ENCODE measurements at places on chromosomes 1 and 21. TPM values are rescaled to one million over a fixed set of nuclear protein-coding genes. Genes with fewer than 3 reads are reported as not detected.

DNA sequence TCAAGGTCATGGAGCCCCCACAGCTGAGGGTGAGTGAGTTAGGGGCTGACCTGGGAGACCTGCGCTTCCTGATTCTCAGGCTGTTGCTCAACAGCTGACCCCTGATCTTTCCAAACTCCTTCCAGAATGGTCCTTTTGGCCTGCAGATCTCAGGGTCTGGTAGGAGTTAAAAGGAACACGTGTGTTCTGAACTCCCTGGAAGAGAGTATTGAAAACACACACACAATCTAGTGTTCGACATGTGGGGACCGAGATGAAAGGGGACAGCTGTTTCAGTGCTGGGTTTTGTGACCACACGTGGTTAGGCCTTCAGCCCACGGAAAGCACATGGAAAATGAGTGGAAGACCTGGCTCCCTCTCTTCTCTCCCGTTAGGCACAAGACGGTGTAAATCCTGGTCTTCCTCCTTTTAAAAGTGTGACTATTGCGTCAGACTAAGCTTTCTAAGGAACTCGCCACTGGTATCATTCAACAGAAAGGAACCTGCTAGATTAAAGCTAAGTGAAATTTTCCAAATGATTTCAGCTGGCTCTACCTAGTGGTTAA, 49.6 kb downstream of the RUNX1 start:
- peaks cover 17% of the 10 kb centered on the region for H3K4me1 ChIP-seq
- no peaks in the 10 kb centered on the region for H3K27me3 ChIP-seq
- no peak overlapping the region for H3K4me3 ChIP-seq
- peak overlapping the region; percentile 69 for H3K27ac ChIP-seq

- H3K27me3 ChIP-seq = no peaks in the 10 kb centered on the region
- no peaks in the 10 kb centered on the region for H3K4me1 ChIP-seq
- H3K27ac ChIP-seq = no peak overlapping the region
Observed at GRCh38 chr1:53982034-53982762, 35.8 kb downstream of the LDLRAD1 start.

DNA sequence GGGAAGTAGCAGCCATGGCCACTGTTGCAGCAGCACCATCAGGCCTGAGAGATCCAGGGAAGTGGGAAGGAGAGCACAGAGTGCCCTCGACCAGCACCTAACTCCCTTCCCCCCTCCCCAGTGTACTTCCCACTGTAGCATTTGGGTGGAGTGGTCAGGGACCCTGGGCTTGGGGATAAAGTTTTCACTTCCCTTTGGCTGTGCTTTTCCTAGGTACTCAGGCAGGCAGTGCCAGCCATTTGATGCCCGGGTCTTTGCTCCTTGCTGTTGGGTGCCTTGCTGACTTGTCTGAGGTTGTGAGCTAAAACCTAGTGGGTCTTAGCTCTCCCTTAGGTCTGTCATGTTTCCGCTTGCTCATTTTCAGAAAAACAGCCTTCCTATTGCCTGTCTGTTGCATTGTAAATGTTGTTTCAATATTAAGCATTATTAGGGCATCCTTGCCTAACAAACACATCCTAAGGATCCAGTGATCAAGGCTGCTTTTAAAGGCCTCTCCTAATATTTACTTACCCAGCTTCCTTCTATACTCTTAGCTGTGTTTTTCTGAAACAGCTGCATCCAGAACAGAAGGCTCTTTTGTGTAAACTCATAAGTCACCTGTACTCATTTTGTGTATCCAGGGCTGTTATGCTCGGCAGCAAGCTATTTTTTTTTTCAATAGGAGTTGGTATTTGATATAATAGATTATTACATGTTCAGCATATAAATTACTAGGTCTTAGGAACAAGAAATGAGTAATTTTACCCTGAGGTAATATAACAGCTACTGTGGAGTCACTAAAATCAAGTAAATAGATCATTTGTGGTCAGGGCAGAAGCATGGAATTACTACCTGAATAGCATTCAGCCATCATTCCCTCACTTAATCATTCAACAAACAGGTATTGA, 418.6 kb upstream of the PROX1 start:
- H3K4me3 ChIP-seq = no peak overlapping the region
- no peaks in the 10 kb centered on the region for H3K27me3 ChIP-seq
- no peak for DNase-seq
- no peaks in the 10 kb centered on the region for H3K36me3 ChIP-seq

DNA sequence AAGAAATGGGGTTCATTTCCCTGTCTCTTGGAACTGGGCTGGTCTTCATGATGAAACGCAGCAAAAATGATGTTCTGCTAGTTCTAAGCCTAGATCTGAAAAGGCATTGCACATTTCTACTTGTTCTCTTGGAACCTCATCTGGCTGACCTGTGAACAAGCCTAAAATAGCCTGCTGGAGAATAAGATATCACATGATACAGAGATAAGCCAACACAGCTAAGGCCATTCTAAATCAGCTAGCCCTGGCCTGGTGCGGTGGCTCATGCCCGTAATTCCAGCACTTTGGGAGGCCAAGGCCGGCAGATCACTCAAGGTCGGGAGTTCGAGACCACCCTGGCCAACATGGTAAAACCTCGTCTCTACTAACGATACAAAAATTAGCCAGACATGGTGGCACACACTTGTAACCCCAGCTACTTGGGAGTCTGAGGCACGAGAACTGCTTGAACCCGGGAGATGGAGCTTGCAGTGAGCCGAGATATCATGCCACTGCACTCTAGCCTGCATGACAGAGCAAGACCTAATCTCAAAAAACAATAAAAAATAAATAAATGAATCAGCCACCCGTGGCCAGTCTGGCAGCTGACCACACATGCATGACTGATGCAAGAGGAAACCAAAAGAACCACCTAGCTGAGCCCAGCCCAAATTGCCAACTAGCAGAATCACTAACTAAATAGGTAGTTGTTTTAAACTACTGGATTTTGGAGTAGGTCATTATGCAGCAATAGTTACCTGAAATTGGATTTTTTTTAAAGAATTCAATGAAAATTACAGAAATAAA, 18.0 kb downstream of the CD244 start:
- H3K4me3 ChIP-seq = no peak overlapping the region
- H3K27me3 ChIP-seq = no peaks in the 10 kb centered on the region
- peaks cover 4% of the 10 kb centered on the region for H3K4me1 ChIP-seq
- DNase-seq = no peak
- H3K27ac ChIP-seq = no peak overlapping the region

- DNase-seq = peak; percentile 46
- H3K27me3 ChIP-seq = no peaks in the 10 kb centered on the region
- no peaks in the 10 kb centered on the region for H3K36me3 ChIP-seq
- H3K4me3 ChIP-seq = peak overlapping the region; percentile 27
- H3K27ac ChIP-seq = peak overlapping the region; percentile 58
Observed at GRCh38 chr1:232012773-232013386, 386.3 kb downstream of the DISC1 start.

- DNase-seq = no peak
- no peak overlapping the region for H3K27ac ChIP-seq
- H3K36me3 ChIP-seq = no peaks in the 10 kb centered on the region
- no peak overlapping the region for H3K4me3 ChIP-seq
- no peaks in the 10 kb centered on the region for H3K4me1 ChIP-seq
Observed at GRCh38 chr1:37189111-37189510, 154.8 kb upstream of the GRIK3 start.

GRCh38 chr1:156746728-156747631, 4.5 kb downstream of the HDGF start:
- H3K27ac ChIP-seq = peak overlapping the region; percentile 100
- H3K36me3 ChIP-seq = no peaks in the 10 kb centered on the region
- H3K27me3 ChIP-seq = no peaks in the 10 kb centered on the region
- peaks cover 48% of the 10 kb centered on the region for H3K4me1 ChIP-seq
- peak; percentile 88 for DNase-seq

The GPR25 gene
- not detected for total RNA-seq

The ARHGAP29 gene
- total RNA-seq = 13.5 TPM

All from gastrocnemius medialis (tissue), 4 donors.